Activated naive CD8-positive, alpha-beta T cell treated with anti-CD3 and anti-CD28 coated beads for 36 hours (primary cell): ENCODE measurements at places on chromosomes 12 and 14. TPM values are rescaled to one million over a fixed set of nuclear protein-coding genes. Genes with fewer than 3 reads are reported as not detected.

Gene KRT6A
- total RNA-seq: not detected

Gene ASPG
- not detected for total RNA-seq

- no peak for DNase-seq
These were observed 70.5 kb upstream of the ANO4 start for GRCh38 chr12:100724071-100724470.

DNA sequence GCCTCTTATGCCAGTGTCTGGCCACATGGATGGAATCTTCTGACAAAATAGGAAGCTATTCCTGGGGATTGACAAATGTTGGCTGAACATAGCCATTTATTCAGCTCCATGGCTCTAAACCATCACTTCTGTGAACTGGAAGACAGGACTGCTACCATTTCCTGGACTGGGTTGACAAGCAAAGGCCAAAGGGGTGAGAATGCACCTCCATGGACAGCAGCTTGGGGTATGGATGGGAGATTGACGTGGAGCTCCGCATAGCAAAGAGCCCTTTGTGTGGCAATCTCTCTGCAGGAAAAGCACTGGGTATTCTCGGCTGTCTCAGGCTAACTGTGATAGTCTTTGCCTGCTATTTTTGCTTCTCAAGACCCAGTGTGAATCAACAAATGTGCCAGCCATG, 223.0 kb upstream of the EGLN3 start:
- no peak for DNase-seq

DNA sequence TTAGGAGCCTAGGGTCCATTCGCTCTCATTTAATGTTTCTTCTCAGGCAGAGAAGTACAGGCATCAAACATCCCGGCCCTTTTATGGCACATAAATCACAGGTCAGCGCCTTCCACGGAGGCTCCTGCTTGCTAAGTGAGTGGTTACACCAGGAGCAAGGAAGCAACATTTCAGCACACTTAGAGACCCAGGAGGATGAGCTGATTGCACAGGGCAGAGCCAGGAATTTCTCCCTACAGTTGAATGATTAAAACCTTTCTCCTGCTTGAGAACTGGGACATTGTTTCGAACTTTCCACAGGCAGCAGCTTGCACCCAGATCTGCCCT, 233.4 kb downstream of the SPTSSA start:
- DNase-seq: no peak

- DNase-seq: no peak
These were observed 5.6 kb downstream of the ZNF385A start for GRCh38 chr12:54378796-54379397.

GRCh38 chr12:116734156-116734768, 3.6 kb downstream of the SPRING1 start:
- no peak for DNase-seq

- DNase-seq: peak; percentile 91
These were observed 393 bp upstream of the DCAF5 start for GRCh38 chr14:69153152-69153872.

Gene CFAP73
- 1.0 TPM for total RNA-seq

Gene PIWIL1
- total RNA-seq: not detected

Gene PRPF39
- 46.8 TPM for total RNA-seq

GRCh38 chr14:31843361-31844091, 233.6 kb upstream of the ARHGAP5 start:
- no peak for DNase-seq

GRCh38 chr12:52280796-52281560, 6.5 kb downstream of the KRT86 start:
- DNase-seq: no peak

DNA sequence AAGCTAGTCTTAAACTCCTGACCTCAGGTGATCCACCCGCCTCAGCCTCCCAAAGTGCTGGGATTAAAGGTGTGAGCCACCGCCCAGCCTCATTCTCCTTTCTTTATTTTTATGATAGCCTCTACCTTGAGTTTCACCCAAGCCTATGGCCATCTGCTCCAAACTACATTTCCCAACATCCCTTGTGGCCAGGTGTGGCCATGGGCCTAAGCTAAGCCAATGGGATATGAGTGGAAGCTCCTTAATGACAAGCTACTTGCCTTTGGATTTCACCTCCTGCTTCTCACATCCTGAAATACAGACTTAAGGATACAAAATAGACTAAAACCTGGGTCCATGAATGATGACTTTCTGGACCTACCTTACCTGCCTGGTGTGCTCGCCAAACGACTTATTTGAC, 46.2 kb downstream of the DPF3 start:
- no peak for DNase-seq

GRCh38 chr12:52454411-52455201, 2.7 kb upstream of the KRT6B start:
- DNase-seq: no peak

GRCh38 chr12:75742961-75743360, 231.6 kb upstream of the KRR1 start:
- DNase-seq: no peak

- no peak for DNase-seq
These were observed 8.8 kb downstream of the NRXN3 start for GRCh38 chr14:78178971-78179370.
